T-helper 2 cell treated with Interferon-gamma antibody and Interleukin-4, amounts not matched to agents 5 μg/mL and 100 μg/mL, for 36 hours (primary cell): ENCODE measurements at places on chromosomes 11 and 22.

GRCh38 chr11:60780065-60780464, 5.1 kb upstream of the MS4A10 start:
- DNase-seq = no peak

DNA sequence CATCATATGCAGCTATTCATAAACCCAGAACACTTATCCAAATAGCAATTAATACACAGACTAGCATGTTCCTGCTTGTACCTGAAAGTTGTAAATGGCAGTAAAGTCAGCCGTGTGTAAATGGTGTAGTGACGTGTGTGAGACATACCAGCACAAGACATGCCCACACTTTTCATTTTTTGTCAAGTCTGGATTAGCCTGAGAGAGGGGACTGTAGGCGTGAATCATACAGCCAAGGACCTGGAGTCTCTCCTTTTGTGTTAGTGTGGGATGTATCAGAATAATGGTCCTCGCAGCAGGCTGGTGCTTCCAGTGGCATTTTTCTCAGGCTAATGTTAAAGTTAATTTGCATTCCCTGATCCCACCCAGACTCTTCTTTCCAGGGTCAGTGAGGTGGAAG, 116.8 kb upstream of the BMAL1 start:
- DNase-seq = no peak

GRCh38 chr11:75555079-75555811, 6.8 kb upstream of the SERPINH1 start:
- no peak for DNase-seq

DNA sequence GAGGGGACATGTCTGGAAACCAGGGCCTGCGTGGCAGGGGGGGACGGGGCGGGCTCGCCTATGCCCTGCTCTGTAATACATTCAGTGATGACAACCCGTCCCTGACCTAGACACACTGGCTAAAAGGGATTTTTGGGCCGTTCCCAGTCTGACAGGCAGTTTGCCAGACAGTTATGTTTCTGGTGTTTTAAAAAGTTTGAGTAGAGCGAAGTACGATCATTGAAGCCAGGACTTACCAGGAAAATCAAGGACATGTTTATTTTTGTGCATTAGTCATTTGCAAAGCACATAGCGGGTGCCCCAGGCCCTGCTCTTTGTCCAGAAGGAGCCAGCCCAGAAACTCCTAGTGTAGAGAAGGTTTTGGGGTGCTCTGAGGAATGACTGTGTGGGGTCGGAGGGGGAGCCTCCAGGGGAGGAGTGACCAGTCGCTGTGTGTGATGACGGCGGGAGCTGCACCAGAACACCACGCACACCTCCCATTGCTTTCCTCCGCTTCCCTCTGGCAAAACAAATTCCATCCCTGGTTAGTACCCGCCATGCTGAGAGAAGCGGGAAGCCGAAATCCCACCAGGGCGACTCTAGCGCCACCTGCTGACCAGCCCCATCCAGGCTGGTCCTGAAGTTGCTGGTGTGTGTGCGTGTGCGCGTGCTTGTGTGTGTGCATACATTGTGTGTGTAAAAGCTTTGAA, 50.8 kb downstream of the FBLN1 start:
- peak; percentile 23 for DNase-seq

GRCh38 chr22:45562537-45563361, 60.1 kb downstream of the FBLN1 start:
- no peak for DNase-seq

DNA sequence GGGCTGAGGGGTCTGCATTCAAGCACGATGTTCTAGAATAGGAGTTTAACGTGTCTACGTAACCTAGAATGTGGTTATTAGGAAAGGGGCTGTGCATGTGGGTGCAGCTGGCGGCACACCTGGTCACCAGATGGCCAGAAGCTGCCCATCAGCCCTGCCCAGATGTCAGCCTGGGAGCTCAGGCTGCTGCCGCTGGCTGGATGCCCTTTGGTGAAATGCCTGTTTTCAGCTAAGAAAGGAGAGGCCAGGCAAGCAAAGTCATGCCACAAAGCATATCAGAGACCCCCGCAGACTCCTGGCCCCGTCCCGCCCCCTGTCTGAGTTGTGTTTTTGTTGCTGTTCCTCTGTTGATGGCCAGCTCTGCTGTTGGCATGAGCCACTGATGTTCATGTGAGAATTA, 11.3 kb upstream of the ADORA2A start:
- DNase-seq = no peak

DNA sequence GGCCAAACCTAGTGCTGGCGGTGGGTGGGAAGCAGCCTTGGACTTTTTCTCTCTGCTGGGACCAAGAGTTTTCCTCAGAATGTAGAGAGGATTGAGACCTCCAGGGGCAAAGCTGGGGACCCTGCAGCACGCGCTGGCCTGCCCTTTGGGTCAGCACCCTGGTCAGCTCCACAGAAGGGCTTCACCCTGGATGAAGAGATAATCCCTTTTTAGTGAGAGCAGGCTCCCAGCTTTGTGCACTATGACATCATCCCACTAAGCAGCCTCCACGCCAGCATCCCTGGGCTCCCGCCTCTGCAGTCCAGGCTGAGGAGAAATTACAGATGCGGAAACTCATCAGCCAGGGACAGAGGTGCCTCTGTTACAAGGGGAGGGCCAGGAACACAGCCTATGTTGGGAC, 23.5 kb downstream of the DRICH1 start:
- DNase-seq = no peak

GRCh38 chr11:19419021-19419750, 178.4 kb upstream of the E2F8 start:
- DNase-seq = no peak

DNA sequence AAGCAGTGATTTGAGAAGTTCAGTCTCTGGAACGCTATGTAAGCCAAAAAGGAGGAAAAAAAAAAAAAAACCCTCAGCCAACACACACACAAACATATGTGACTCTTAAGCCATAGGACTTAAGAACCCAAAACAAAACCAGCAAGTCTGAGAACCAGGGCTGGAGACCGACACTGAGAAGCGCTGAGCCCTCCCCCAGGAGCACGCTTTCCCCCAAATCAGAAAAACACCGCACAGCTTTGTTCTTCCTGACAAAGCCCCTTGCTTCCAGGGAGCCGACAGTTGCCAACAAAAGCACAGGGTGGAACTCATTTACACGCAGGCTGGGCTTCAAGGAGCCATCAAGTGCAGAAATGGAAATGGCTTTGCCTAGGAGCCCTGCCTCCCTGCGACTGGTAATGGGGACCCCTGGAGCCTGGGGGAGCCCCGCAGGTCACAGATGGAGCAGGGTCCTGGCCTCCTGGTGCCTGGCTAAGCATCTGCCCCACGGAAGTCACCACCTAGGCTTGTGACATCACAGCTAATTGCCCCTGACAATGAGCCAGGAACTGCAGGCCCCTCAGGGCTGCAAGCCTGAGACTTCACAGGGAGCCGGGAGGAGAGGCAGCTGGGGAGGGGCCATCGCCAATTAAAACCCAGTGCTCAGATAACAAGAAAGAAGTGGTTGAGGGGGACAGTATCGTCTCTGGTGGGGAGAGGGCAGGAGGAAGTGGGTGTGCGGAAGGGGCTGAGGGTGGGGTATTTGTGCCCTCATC, 66.9 kb downstream of the NFAM1 start:
- DNase-seq = no peak

- DNase-seq = no peak
Observed at GRCh38 chr11:76654298-76654851, 16.2 kb downstream of the LRRC32 start.

DNA sequence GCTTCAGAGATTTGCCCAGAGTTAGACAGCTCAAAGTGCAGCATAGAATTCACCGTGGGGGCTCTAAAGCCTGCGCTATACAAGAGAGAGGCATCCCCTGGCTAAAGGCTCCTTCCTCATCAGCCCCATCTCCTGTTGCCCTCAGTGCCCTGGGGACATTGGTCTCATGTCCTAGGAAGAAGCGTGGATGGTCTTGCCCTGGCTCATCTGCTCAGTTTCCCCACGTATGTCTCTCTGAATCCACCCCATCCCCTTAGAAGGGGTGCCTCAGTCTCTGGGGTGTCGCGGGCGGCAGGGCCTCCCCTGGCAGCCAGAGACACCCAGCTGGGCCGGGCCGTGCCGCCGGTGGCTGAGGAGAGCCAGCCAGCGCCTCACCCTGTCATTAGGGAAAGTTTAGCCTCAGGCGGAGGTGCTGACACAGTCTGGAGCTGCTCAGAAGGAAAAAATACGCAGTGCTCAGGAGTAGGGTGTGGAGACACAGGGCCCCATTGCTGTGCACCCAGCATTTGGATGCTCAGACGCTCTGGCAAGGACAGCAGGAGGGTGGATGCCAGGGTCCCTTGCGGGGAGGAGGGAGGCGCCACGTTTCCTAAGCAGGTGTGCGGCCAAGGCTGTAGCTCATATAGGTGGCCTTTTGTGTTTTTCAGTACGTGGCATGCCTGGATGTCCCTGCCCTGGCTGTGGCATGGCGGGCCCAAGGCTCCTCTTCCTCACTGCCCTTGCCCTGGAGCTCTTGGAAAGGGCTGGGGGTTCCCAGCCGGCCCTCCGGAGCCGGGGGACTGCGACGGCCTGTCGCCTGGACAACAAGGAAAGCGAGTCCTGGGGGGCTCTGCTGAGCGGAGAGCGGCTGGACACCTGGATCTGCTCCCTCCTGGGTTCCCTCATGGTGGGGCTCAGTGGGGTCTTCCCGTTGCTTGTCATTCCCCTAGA, 1.3 kb downstream of the SLC39A13 start:
- DNase-seq = no peak

DNA sequence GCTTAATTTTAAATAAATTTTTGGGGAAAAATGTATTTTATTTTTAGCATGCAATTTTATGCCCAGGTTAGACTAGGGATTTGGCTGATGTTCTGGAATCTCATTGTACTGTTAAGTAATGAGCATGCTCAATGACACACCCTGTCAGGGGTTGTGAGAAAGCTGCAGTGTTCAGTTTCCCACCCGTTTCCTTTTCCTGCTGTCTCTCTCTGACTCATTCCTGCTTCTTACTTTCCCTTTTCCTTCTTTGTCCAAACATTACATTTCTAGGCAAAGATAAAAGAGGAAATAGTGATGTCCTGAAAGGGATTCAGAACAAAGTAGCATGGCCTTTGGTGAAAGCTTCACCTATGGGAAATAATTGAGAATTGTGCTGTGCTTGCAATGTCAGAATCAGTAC, 22.7 kb downstream of the OOSP3 start:
- DNase-seq = no peak

DNA sequence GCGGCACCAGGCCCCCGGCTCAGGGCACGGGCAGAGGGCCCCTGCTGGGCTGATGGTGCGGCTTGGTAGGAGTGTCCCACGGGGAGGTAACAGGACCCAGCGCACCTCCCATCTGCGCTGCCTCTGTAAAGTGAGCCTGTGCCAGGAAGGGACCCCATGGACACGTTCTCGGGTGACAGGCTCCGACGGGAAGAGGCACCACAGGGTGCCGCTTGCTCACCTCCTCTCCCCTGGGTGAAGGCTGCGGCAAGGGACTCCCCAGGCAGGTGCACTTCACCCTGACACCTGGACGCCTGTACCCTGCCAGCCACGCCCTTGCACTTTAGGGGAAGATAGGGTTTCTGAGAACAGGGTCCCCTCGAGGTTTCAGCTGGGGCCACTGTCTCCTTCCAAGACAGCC, 48.1 kb downstream of the SHANK2 start:
- DNase-seq = no peak

GRCh38 chr11:64753380-64754123, 6.2 kb downstream of the PYGM start:
- DNase-seq = no peak

DNA sequence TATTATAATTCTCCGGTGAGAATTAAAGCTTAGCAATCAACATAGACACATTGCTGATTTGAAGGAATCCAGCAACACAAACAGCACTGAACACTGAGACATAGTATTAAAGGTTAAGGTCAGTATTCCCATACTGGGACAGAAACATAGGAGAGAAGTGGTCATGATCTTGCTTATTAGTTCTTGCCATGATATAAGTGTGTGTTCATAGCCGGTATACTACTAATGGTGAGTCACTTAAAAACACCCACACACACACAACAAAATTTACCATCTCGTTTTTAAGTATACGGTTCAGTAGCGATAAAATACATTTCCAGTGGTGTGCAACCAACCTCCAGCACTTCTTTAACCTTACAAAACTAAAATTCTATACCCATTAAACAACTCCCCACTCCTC, 96.3 kb downstream of the C11orf65 start:
- no peak for DNase-seq

DNA sequence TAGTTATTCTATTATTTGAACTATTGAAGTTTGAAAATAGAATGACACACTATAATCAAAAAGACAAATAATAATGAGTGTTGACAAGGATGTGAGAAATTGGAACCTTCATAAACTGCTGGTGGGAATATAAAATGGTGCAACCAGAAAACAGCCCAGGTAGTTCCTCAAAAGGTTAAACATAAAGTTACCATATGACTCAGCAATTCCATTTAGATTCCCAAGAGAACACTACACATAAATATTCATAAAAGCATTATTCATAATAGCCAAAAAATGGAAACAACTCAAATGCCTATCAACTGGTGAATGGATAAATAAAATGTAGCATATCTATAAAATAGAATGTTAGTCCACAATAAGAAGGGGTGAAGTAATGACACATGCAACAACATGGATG, 21.7 kb downstream of the CCDC73 start:
- no peak for DNase-seq

DNA sequence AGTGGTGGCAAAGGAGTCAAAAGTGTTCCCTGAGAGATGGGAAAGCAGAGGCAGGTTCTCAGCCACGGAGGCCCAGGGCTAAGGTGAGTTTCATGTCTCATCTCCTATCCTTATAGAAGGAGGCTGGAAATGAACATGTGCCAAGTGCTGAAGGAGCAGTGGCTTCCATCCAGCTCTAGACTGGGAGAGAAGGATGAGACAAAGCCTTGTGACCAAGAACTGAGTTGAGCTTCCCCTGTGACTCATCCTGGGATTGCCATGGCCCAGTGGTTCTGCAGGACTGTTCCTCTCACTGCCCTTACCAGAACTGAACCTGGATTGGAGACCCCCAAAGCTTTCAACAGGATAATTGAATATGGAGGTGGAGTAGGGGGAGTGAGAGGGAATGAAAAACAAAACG, 16.7 kb upstream of the OR9Q1 start:
- DNase-seq = no peak

DNA sequence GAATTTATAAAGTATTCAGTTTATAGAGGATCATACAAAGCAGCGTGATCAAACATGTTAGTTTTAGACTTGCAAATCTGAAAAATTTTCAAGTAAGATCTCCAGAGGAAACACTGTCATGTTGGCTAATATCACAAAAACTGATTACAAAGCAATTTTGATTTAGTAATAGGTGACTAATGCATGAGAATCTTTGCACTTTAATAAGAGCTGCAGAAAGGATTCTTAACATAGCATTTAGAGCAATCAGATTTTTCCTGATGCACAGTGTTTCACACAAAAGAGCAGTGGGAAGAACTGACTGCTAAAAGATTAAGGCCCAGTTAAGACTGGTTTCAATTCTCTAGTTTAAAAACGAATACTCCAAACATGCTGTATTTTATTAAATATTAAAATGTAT, 321.2 kb downstream of the GUCY1A2 start:
- DNase-seq = no peak

GRCh38 chr11:70530629-70531185, 132.4 kb downstream of the CTTN start:
- DNase-seq = no peak

- no peak for DNase-seq
Observed at GRCh38 chr11:76793391-76794291, 10.5 kb downstream of the TSKU start.
